ENCODE measurements at places on chromosomes 13 and 19.
A peak's percentile ranks its signal among the peaks of the same experiment; 100 is the strongest.

DNA sequence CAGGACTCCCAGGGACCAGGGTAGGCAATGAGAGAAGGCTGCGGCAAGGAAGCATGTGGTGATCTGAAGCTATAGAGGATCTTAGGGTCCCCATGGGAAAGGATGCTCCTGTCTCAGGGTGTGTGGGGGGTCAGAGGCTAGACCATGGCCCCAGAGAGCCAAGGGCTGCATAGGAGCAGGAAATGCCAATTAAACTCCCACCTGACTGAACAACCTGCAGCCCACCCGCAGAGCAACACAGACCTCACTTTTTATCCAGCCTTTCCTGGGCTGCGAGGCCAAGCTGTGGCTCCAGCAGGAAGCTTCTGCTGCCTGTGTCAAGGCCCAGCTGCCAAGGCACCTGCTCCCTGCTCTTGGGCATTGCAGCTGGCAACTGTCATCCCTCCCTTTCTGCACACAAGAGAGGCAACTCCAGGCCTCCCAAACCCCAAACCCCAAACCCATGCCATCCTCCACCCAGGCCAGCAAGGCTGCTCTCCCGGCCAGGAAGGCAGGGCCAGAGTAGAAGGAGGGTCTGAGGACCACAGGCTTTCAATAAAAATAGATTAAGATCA is 290.1 kb downstream of the FOXO1 start:
- no peak for DNase-seq

GRCh38 chr19:49125025-49125731 is 5.8 kb downstream of the PPFIA3 start:
- DNase-seq: no peak

- DNase-seq: no peak
These were observed 32.2 kb downstream of the TMEM161A start for GRCh38 chr19:19106056-19106551.

DNA sequence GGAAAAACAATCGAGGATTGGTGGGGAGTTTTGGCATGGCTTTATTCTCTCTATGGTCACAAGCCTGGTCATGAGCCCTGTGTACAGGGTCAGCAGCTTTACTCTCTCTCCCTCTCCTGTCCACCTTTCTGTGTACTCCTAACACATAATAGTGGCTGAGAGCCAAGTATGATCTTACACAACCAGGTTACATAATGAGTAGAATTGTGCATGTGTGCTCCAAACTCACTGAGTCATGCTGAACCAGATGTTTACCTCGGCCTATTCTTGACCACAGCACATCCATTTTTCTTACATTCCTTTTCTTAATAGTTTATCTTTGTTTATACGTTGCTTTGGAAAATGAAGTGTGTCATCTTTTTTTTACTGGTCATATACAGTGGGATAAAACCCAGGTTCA is 53.1 kb downstream of the ZNF254 start:
- DNase-seq: no peak

DNA sequence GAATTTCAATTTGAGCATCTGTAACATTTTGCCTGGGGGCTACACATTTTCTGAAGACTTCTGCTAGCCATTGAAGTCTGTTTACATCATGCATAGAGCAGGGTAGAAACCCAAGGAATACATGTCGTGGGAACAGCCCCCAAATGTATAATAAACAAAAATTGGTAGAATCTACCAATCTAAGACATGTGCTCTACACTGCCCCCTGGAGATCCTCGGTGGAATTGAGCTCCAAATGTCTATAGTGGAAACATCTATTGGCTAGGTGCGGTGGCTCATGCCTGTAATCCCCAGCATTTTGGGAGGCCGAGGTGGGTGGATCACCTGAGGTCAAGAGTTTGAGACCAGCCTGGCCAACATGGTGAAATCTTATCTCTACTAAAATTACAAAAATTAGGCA is 57.3 kb downstream of the MBD3L2B start:
- DNase-seq: peak; percentile 26

DNA sequence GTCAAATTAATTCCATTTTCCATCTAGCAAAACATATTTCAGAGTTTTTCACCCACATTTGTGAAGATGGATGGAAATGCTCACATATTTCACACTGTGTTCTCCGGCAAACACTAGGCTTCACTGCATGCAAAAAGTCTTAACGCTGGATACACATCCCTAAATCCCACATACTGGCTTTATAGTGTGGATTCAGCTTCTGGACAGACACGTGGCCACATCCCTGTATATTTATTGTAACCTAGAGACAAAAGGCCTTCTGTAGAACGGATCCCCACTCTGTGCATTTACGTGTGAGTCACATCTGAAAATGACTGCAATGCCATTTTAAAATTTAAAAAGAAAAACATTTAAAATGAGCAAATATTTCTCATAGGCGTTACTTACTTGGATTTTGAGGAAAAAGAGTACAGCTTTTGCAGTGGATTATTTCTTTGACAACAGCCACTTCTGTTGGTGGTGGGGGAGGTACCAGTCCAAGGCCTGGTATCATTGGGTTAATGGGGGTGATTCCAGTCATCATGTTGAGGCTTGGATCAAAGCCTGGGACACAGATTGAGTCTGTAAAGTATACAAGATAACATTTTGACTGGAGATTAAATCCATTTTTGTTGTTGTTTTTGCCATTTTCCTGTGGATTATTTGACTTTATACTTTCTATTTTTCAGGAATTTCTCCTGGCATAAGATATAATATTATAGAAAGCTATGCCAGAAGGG is 337.7 kb downstream of the DNAJC15 start:
- DNase-seq: no peak

- no peak for DNase-seq
These were observed 157.5 kb downstream of the TBC1D4 start for GRCh38 chr13:75324413-75324940.

DNA sequence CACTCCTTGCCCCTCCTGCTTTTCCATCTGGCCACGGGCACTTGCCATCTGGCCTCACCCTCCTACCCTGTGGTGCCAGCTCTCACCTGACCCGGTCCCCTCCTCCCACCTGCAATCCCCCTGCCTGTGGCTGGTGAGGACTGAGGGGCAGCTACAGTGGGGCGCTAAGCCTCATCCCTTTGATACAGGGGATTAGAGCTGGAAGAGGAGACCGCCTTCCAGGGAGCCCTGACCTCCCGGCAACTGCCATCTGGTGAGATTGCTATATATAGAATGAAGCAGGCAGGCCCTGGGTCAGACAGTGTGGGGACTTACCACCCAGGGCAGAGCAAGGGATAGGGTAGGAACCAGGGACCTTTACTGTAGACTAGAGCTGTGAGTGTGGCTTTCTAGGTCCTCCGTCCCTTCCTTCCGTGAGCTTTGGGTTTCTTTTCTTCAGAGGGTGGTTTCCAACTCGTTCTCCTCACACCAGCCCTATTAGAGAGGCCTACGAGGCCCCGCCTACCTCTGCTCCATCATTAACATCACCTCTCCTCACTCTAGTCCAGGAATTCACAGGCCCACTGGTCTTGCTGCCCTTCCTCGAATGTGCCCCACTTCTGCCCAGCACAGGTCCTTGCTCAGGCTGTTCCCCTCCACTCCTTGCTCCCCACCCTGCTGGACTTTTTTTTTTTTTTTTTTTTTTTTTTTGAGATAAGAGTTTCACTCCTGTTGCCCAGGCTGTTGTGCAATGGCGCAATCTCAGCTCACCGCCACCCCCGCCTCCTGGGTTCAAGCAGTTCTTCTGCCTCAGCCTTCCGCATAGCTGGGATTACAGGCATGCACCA is 7.7 kb downstream of the KASH5 start:
- DNase-seq: no peak

DNA sequence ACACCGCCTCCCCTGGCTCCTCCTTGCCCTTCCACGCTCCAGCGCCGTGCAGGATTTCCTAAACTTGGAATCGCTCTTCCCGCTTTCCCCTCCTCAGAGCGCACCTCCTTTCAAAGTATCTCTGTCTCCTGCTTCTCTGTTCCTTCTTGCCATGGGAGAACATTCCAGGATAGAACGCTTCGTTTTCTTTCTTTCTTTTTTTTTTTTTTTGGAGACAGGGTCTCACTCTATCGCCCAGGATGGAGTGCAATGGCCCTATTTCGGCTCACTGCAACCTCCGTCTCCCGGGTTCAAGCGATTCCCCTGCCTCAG is 574 bp upstream of the XPO4 start:
- DNase-seq: no peak

- DNase-seq: no peak
These were observed 2.7 kb upstream of the RSPH6A start for GRCh38 chr19:45817725-45818301.

- no peak for DNase-seq
These were observed 26.6 kb downstream of the ATP11A start for GRCh38 chr13:112716461-112716820.

- no peak for DNase-seq
These were observed 318.9 kb downstream of the MYO16 start for GRCh38 chr13:108948251-108948671.

DNA sequence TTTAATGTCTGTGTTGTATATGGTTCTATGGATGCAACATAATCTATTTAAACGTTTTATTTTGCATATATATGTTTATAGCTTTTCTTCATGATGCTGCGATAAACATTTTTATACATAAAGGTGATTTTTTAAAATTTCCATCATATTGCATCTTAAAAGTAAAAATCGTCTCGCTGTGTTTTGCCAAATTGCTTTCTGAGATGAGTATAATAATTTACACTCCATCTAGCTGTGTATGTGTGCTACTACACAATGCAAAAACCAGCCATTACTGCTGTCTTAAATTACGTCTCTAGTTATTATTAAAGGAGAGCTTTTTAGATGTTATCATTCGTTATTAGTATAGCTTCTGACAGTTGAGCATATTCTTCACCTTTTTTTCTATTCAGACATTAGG is 37.2 kb downstream of the METTL21C start:
- DNase-seq: no peak

- DNase-seq: no peak
These were observed 1.2 kb upstream of the NUMBL start for GRCh38 chr19:40691421-40692211.

Data from T-cell (primary cell).